ENCODE measurements at places on chromosomes 2 and 18. TPM values are rescaled to one million over a fixed set of nuclear protein-coding genes. Genes with fewer than 3 reads are reported as not detected.

GRCh38 chr2:23399674-23400261 lies 14.8 kb downstream of the KLHL29 start:
- H3K4me1 ChIP-seq = peaks cover 12% of the 10 kb centered on the region
- H3K4me3 ChIP-seq = no peak overlapping the region
- H3K27ac ChIP-seq = no peak overlapping the region
- no peaks in the 10 kb centered on the region for H3K27me3 ChIP-seq
- no peaks in the 10 kb centered on the region for H3K36me3 ChIP-seq

GRCh38 chr2:52253416-52253980 lies 1221.6 kb upstream of the NRXN1 start:
- no peaks in the 10 kb centered on the region for H3K4me1 ChIP-seq
- no peaks in the 10 kb centered on the region for H3K27me3 ChIP-seq
- no peak overlapping the region for H3K4me3 ChIP-seq
- no peak for DNase-seq

GRCh38 chr18:46675112-46675511 lies 18.1 kb upstream of the LOXHD1 start:
- no peaks in the 10 kb centered on the region for H3K4me1 ChIP-seq
- H3K27me3 ChIP-seq = peaks cover 4% of the 10 kb centered on the region
- H3K36me3 ChIP-seq = no peaks in the 10 kb centered on the region
- no peak overlapping the region for H3K27ac ChIP-seq

- H3K4me1 ChIP-seq = no peaks in the 10 kb centered on the region
- DNase-seq = no peak
- no peaks in the 10 kb centered on the region for H3K36me3 ChIP-seq
- no peak overlapping the region for H3K4me3 ChIP-seq
- no peak overlapping the region for H3K27ac ChIP-seq
- no peaks in the 10 kb centered on the region for H3K27me3 ChIP-seq
These were observed 265.3 kb upstream of the NXPH2 start for GRCh38 chr2:139045524-139045923.

DNA sequence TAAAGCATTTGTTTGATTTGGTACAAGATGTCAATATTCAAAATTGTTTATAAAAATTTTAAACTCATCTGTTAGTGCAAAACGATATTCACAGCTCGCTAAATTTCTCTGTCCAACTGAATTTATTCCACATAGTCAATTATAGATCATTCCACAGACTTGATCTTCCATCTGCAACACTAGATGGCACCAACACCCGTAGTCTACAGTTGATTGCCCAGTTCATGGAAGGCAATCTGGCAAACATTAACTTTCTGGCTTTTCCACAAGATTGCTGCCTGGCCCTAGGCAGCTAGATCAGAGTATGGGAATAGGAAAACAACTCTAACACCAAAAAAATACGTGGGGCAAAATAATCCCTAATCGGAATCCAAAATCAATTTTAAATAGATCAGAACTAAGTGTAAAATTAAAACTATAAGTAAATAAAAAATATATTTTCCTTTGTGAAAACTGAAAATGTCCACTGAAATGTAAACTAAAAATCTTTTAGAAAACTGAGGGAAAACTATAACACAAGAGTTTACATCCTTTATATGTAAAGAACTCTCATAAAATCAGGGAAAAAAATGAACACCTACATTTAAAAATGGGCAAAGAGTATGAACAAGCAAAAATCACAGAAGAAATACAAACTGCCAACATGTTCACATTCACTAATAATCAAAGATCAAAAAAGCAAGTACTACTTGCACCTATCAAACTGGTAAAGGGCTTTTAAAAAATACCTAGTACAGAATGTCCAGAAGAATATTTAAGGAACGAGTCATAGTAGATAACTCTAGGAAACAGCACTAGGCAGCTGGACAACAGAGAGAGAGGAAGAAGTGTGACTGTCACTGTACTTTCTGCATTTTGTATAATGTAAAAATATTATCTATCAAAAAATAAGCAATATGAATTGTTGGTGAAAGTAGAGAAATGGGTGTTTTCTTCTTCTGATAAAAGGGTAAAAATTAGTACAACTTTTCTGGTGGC lies 35.0 kb downstream of the RTN4 start:
- H3K4me1 ChIP-seq = peaks cover 60% of the 10 kb centered on the region
- no peak for DNase-seq

- no peak for DNase-seq
- no peaks in the 10 kb centered on the region for H3K36me3 ChIP-seq
- H3K4me1 ChIP-seq = no peaks in the 10 kb centered on the region
- no peak overlapping the region for H3K4me3 ChIP-seq
These were observed 141.3 kb downstream of the L3MBTL4 start for GRCh38 chr18:6273423-6273822.

- no peak overlapping the region for H3K4me3 ChIP-seq
- no peaks in the 10 kb centered on the region for H3K36me3 ChIP-seq
- no peak for DNase-seq
- H3K4me1 ChIP-seq = no peaks in the 10 kb centered on the region
These were observed 825.9 kb downstream of the TRIB2 start for GRCh38 chr2:13542642-13543041.

DNA sequence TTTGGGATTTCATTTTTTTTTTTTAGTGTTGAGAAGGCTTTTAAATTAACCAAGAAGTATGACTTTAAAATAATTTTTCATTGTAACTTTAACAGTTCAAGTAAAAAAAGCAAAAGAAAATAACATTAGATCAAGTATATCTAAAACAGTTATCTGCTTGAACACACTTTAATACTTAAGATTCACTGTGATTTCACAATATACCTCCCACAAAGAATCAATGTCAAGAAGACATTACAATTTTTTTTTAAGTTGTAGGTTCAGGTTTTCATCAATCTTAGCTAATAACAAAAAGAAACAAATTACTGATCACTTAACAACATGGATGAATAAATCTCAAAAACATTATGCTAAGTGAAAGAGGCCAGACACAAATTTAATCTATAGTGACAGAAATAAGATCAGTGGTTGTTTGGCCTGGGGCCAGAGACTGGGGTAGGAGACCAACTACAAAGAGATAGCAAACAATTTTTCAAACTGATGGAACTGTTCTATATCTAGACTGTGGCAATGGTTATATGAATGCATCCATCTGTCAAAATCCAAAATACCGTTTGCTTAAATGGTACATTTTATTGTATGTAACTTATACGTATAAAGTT lies 74.8 kb upstream of the FRZB start:
- no peaks in the 10 kb centered on the region for H3K4me1 ChIP-seq
- H3K36me3 ChIP-seq = peaks cover 45% of the 10 kb centered on the region
- H3K4me3 ChIP-seq = no peak overlapping the region
- DNase-seq = no peak

GRCh38 chr2:23055251-23055650 lies 329.7 kb upstream of the KLHL29 start:
- H3K27me3 ChIP-seq = no peaks in the 10 kb centered on the region
- no peaks in the 10 kb centered on the region for H3K4me1 ChIP-seq

- H3K27ac ChIP-seq = no peak overlapping the region
- DNase-seq = no peak
- H3K4me3 ChIP-seq = no peak overlapping the region
These were observed 90.4 kb downstream of the CERKL start for GRCh38 chr2:181566334-181567032.

- H3K27ac ChIP-seq = peak overlapping the region; percentile 17
- H3K36me3 ChIP-seq = no peaks in the 10 kb centered on the region
- H3K27me3 ChIP-seq = no peaks in the 10 kb centered on the region
These were observed 4.0 kb downstream of the LPIN1 start for GRCh38 chr2:11750422-11750821.

The KATNAL2 gene
- 3.1 TPM for total RNA-seq

The RANBP2 gene
- total RNA-seq = 77.0 TPM

The HOXD13 gene
- total RNA-seq = not detected

The DYNC1I2 gene
- 89.1 TPM for total RNA-seq

The RGPD3 gene
- total RNA-seq = 0.12 TPM

Measured in upper lobe of right lung (tissue), 1 donor.